ENCODE measurements at places on chromosomes 4 and X.

GRCh38 chrX:50648156-50648555 is 165.8 kb downstream of the SHROOM4 start:
- no peak for DNase-seq

DNA sequence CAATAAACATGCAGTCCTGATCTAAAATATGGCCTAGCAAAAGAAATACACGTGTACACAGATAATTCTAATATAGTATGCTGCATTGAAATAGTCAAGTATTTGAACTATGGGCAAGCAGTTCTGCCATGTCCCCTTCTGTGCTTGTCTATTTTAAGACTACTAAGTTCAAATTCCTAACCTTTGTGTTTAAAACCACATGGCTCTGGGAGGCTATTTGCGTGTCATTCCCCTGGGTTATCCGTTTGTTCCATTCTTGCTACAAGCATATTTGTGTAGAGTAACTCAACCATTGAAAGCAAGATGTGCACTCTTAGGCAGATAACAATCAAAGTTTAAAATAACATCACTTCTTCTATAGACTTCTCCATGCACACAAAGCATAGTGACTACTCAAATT is 25.4 kb upstream of the TBC1D1 start:
- DNase-seq = no peak

GRCh38 chrX:120244395-120244734 is 6.2 kb upstream of the ZBTB33 start:
- DNase-seq = no peak

- peak; percentile 3 for DNase-seq
Observed at GRCh38 chr4:112185740-112186670, 40.8 kb downstream of the FAM241A start.

DNA sequence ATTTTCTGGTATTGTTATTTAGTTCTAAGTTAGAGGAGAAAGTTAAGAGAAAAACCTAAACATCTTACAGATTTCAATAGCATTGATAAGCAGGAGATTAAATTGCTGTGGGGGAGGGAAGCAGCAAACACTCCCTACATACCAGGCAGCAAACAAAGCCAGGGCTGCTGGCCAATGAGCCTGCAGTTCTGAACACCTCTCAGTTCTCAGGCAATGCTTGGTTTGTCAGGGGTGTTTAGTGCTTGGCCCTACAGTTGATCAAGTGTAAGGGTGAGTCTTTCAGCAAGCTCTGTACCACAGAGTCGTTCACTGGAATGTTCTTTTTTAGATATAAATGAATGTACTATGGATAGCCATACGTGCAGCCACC is 38.6 kb downstream of the EGFL6 start:
- DNase-seq = peak; percentile 2

GRCh38 chr4:25926462-25926861 is 12.4 kb downstream of the SMIM20 start:
- DNase-seq = peak; percentile 70

DNA sequence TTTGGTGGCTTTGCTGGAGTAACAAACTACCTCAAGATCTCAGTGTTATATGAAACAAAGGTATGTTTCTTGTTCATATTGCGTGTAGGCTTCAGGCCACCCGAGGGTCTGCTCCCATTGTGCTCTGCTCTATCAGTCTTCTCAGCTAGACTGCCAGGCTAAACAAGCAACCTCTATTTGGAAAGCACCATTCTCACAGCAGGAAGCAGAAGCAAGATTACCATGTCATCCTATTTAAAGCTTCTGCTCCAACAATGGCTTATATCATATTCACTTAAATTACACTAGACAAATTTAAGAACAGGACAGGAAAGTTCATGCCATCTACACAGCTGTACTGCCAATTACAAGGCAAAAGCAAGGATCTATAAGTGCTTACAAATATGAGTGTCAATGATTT is 385.8 kb downstream of the PPARGC1A start:
- DNase-seq = no peak

GRCh38 chr4:5399790-5400421 is 308.5 kb downstream of the EVC2 start:
- DNase-seq = peak; percentile 66

- no peak for DNase-seq
Observed at GRCh38 chr4:47835494-47835893, 2.4 kb downstream of the CORIN start.

GRCh38 chr4:145851511-145852201 is 87.0 kb downstream of the ZNF827 start:
- no peak for DNase-seq

All from NCI-H82 (cell line).